NK-92 treated with Interleukin-12 subunit alpha and Interleukin-12 subunit beta, amount 100 ng/mL, for 24 hours (cell line): ENCODE measurements at places on chromosomes 4 and X.

- no peak for DNase-seq
Measured at GRCh38 chrX:138745196-138745595, 33.7 kb upstream of the FGF13 start.

GRCh38 chr4:71713611-71714203 lies 70.2 kb downstream of the GC start:
- no peak for DNase-seq

GRCh38 chrX:52220936-52221335 lies 36.2 kb downstream of the MAGED4 start:
- no peak for DNase-seq

- no peak for DNase-seq
Measured at GRCh38 chr4:58136604-58137003, 1026.4 kb upstream of the IGFBP7 start.

- DNase-seq = no peak
Measured at GRCh38 chr4:25117274-25117673, 43.0 kb downstream of the SEPSECS start.

- no peak for DNase-seq
Measured at GRCh38 chr4:69239557-69240168, 25.1 kb upstream of the UGT2B11 start.

GRCh38 chr4:128295255-128295654 lies 7.6 kb upstream of the PGRMC2 start:
- no peak for DNase-seq

DNA sequence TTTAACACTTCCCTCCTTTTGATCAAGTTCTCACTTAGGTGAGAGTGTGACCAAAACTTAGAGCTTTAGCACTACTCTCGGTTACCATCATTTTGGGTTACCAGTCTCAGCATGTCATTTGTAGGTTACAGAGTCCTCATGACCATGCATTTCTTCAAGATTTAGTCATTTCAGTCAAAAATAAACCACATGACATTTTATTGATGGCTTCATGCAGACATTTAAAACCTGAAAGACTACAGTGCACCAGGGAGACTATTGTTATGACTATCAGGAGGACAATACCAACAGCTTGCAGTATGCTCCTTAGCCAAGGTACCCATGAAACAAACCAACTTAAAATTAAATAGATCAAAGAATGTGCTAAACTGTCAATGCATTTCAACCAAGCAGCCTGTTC lies 498.1 kb upstream of the FSTL5 start:
- DNase-seq = no peak

- no peak for DNase-seq
Measured at GRCh38 chrX:123392921-123393320, 208.8 kb downstream of the GRIA3 start.

DNA sequence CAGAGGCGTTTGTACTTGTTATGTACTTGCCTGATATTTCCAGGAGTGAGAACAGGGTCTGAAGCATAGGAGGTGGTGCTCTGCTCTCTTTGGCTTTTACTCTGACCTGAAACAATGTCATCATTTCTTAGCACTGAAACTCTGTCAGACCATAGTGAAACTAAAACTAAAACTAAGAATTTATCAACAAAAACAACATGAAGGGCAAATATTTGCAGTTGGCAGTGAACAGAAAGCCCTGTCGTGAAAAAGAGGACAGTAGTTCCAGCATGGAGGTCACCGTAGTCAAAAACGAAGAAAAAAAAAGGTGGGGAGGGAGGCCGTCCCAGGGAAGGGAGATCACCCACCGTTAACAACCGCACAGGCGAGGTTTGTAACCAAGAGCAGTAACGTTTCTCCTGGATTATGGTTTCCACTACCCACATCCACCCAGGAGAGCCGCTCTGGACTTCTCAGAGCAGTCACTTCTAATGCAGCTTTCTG lies 97.5 kb downstream of the ANK2 start:
- no peak for DNase-seq

GRCh38 chr4:22906045-22906444 lies 213.3 kb downstream of the GBA3 start:
- DNase-seq = no peak

DNA sequence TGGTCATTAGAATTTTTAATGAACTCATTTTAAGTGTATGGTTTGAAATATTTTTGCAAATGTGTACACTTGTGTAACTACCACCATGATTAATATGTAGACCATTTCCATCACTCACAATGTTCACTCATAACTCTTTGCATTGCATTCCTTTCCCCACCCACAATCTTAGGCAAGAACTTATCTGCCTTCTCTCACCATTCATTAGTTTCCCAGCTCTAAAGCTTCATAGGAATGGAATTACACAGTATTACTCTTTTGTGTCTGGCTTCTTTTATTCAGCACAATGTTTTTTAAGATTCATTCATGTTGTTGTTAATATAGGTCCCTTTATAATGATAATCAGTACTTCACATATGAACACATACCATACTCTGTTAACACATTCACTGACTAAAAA lies 106.1 kb downstream of the ARAP2 start:
- DNase-seq = no peak

- DNase-seq = no peak
Measured at GRCh38 chr4:168955674-168956073, 54.4 kb downstream of the CBR4 start.

DNA sequence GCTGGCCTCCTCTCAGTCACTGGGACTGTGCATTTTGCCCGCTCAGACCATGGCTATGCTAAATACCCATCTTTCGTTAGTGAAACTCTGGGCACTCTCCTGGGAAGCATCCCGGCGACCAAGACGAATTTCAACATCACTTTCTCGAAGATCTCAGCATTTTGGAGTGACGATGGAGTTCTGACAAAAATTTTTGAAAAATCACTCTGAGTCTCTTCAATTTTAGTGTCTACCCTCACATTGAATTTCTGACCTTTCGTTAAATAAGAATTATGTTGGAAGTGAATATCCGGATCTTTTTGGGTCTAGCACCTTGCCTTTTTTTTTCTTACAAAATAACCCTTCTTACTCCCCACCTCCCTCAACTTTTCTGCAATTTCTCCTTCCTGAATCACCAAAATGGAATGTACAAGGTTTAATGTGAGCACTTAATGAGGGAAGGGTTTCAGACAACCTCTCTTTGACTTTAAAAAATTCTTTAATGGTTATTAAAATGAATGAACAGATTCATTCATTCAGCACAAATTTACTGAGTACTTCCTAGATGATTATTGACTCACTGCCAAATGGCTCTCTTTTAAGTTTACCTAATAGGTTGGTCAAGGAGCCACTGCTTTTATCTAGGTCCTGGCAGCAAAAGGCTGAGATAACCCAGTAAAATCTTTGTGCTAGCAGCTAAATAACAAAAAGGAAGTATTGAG lies 746 bp upstream of the AADAT start:
- DNase-seq = no peak

GRCh38 chr4:177301126-177301639 lies 8.5 kb upstream of the NEIL3 start:
- no peak for DNase-seq

- DNase-seq = no peak
Measured at GRCh38 chrX:24876530-24877287, 139.1 kb downstream of the ARX start.

DNA sequence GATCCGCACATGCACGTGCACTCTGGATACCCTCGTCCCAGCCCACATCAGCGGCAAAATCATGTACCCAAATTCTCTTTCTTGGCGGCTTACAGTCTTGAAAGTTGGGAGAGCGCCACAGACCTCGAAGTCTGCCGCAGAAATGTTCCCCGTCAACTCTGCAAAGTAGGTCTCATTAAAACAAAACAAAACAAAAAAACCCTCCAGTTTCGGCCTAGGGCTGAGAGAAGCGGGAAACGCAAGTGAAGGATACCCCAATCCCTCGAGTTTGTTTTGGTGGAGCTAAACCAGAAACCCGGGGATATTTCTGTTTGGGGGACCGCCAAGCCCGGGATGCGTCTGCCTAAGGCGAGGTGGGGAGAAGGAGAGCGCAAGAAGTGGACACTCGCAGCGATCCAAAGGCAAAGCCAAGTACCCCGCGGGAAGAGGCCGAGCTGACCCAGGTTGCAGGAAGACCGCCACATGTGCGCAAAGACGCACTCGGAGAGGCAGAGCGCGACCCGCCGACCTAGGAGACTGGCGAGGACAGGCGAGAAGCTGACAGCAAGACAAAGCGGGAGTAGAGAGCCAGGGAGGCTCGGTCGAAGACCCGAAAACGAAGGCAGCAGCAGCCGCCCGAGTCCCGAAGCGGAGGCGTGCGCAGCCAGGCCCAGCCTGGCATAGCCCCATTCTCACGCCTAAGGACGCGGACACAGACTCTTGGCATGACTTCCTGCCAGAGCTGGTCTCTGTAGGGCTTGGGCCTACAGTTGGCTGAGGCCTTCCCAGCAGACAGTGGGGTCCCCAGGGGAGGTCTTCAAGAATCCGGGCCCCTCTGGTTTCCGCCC lies 49.6 kb upstream of the BCOR start:
- DNase-seq = no peak

- DNase-seq = no peak
Measured at GRCh38 chr4:55132775-55133174, 7.4 kb upstream of the KDR start.

DNA sequence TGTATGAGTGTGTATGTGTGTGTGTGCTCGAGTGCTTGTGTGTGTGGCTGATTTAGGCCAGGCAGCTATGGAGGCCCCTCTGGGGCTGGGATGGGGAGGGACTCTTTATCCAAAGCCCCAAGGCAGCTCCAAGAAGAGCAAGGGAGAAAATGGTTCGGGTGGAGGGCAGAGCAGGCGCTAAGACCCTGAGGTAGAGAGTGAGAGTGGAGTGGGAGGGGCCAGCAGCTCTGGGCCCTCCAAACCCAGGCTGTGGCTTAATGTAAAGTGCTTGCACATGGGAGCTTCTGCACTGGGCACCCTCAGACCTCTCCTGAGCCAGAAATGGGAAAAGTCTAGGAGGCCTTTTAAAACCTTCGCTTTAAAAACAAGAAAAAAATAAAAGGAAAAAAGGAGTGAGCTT lies 233.5 kb upstream of the PSAPL1 start:
- no peak for DNase-seq

GRCh38 chr4:137762591-137762990 lies 230.3 kb upstream of the PCDH18 start:
- DNase-seq = no peak

DNA sequence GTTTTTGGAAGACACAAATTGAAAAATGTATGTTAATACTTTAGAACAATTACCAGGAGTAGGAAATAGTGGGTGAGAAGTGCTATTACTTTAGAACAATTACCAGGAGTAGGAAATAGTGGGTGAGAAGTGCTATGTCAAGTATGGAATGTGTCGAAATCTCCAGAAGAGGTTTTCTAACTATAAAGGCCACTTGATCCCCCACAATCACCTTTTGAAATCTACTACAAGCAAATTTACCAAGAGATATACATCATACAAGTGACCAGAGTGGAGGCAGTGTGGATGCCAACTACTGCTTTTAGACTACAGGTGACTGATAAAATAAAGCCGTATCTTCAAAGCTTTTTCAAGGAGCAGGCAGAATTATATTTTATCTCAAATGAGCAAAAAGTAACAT lies 43.1 kb downstream of the MAB21L2 start:
- no peak for DNase-seq

DNA sequence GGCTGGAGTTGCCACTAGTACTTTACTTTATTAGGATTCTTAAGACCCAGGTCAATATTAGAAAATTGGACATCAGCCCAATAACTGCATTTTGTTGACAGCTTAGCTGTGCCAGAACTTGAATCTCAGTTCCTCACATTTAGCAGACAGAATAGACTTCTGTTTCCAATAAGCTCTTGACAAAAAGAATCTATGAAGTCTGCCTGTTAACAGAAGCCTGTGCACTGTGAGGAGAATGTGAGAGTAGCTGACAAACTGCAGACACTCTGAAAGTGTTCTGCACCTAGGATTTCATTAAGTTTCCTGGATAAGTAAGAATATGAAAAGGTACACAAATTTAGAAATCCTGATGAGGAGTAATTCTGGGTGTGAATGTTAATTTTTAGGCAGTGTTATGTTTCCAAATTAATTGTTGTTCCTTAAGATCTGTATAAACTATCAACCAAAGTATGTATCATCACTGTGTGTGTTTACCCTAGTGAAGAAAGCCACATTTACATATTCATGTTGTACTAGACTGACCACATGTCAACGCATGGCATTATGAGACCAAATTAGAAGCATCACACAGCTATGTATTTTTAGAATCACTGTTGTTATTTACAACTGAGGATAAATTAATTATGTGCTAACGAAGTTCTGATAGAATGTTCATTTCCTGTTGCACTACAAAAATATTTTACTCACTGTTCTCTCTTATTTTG lies 756.4 kb upstream of the IGFBP7 start:
- DNase-seq = no peak

DNA sequence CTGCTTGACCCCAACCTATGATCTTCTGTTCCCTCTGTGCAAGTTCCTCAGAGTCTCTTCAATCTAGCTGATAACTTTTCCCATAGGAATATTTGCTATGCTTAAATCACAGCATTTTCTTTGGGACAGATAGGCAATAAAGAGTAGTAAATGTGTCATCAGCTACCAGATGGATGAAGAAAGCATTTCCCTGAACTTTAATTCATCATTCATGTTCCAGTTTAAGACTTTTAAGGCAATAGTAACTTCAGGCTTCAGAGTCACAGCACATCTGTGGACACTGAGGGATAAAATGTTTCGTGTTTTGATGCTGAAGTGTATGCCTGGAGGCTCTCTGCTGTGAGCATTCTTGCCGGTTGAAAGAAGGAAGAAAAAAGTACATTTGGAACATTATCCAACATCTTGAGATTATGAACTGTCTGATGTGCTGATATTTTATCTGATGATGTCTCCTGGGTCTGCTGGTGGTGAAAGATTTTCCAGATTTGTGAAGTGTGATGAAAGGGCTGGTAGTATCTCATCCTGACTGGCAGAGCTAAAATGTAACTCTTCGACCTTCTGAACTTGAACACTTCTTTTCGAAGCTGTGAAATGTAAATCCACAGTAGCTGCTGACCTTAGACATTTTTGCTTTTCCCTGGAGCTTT lies 133.7 kb downstream of the DCLK2 start:
- DNase-seq = no peak

DNA sequence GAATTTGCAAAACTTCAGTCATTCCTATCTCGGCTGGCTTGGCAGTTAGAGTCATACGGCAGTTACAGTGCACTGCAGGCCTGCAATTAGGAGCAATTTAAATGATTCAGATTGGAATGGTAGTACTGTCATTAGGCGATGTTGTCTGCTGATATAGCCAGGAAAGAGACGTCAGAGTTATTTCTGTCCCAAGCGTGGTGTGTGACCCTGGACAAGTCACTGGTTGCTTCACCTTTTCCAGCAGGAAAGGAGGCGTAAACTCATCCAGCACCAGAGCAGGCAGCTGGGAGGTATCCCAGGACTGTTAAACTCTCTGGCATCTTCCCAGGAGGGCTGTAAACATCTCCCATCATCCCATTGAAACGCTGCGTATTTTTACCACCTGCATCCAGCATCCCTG lies 836 bp upstream of the LNX1 start:
- DNase-seq = no peak

- peak; percentile 13 for DNase-seq
Measured at GRCh38 chrX:129771266-129771995, 8.3 kb upstream of the SASH3 start.

DNA sequence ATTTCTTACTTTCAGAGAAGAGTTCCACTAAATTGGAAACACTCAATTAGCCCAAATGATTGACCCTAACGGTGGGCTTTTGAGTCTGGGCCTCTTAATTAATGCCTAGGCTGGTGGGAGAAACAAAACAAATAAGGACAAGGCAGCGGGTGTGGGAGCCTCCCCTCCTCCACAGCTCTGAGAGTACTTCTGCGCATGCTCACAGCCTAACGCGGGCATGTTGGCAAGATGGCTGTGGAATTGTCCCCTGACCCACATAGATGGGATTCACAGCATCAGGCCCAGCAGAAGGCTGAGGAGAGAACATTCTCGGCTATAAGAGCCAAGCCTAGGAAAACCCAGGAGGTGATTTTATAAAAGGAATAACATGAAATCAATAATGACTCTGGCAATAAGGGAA lies 230.1 kb downstream of the HS6ST2 start:
- no peak for DNase-seq
